Fibroblast of villous mesenchyme (primary cell): ENCODE measurements at places on chromosomes 2 and 18. TPM values are rescaled to one million over a fixed set of nuclear protein-coding genes. Genes with fewer than 3 reads are reported as not detected.

DNA sequence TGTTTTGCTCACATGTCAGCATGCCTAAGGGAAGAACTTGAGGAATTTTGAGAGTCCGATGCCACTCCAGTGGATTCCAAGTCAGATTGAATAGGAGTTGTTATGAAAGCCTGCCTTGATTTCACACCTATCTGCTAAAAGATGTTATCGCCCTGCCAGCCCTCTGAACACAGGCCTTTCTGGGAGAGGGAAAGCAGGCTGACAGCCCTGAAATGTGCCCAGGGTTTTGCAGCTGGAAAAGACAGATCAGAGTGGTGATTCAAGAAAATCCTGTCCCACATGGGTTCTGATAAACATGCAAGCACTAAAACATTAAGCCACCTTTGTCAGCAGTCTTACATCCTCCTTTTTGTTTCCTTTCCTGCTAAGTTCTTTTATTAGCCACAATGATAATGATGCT, 1752.9 kb upstream of the CELF4 start:
- no peak for DNase-seq

DNA sequence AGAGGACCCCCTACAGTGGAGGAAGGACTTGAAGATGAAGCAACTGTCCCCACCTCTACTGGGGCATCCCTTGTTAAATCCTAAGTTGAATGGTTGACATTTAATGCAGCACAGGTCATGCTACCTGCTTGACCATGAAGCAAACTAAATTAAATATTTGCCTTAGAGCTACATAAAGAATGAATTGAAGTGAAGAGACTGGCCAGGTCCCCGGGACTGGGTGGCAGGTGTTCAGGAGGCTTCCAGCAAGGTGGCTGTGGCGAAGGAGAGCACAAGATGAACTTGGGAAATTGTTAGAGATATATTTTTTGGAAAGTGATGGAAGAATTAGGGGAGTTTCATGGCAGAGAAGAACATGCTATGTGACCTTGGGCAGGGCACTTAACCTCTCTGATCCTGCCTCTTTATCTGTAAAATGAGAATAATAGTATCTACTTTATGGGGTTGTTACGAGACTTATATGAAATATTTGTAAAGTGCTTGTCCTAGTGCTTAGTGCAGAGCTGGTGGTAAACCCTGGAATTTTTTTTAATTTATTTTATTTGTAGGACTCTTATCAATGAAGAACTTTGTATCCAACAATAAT, 37.3 kb downstream of the EFR3B start:
- no peak for DNase-seq

GRCh38 chr2:96937586-96937985, 48.8 kb downstream of the FAM178B start:
- no peak for DNase-seq

GRCh38 chr2:152573168-152573567, 144.1 kb downstream of the PRPF40A start:
- peak; percentile 93 for DNase-seq

DNA sequence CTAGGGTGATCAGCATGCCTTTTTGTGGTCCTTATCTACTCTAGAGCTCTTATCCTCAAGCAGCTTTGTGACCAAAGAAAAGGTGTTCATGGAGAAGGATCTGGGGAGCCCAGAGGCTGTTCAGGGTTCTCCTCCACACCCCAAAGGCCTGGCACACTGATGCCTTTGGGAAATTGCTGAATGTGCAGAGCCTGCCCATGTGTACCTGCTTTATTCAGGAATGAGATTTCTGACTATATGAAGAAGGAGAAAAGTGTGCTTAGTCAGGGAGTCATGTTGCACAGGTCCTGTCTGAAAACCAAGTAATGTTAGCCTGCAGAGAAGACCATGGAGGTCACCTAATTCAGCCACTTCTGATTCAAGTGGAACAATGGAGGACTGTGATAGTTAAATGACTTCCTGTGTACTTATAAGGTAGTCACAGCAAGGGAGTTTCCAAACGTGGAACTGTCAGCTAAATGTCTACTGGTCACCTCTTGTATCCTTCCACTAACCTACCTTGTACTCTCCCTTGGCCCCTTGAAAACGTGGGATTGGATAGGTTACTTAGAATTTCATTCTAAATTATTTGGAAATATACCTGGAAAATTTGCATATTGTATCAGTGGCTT, 81.3 kb downstream of the LIMS1 start:
- DNase-seq, result no peak

The CD302 gene
- total RNA-seq, result 8.4 and 13.4 TPM in 2 replicates
